Mucosa of gallbladder (tissue), 1 donor: ENCODE measurements at places on chromosomes 12 and 14.

DNA sequence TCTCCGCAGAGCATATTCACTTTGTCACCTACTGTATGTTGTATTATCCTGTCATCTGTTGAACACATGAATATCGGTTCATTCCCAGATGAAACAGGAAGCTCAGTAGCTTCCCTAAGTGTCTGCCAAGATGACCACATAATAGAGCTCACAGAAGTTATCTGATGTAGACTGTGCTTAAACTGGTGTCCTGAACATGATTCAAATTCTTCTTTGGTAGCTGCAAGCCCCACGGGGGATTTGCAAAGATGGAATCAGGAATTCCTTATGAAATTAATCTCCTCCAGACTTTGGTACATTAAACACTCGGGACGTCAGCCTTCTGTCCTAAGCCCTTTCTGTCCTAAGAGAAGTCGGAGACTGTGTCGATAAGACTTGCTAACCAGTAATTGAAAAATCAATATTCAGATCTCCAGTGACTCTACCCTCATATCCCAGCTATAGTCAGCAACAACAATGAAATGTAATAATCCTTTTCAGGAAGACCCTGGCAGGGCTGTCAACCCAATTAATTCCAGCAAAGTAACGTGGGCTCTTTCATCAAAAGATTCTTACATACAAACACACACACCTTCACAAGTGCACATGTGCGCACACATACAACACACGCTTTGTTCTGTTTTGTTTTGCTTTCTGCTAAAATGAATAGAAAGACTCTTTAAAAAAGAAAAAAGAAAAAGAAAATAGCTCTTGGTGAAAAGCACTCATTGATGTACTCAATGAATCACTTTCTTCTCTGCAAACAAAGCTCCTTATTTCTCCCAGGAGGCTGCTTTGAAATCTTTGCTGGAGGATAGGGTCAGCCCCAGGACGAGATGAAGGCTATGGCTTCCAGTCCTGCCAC lies 127.2 kb downstream of the RIMBP2 start:
- no peak for DNase-seq

- DNase-seq, result peak; percentile 73
Measured at GRCh38 chr12:121797937-121798786, 4.7 kb upstream of the RHOF start.

DNA sequence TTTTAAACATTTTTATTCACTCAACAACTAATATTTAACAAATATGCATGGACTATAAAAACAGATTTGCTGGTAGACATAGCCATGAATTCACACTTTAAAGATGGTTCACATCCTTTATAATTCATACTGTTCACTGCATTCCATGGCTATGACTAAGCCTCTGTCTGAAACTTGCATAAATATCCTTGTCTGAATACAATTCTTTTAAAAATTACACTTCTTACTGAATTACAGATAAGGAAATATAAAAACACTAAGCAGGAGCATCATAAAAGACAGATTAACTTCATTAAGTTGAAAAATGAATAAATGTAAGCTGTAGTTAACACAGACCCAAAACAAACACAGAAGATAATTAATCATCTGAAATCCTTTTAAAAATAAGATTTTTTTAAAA lies 53.8 kb downstream of the GXYLT1 start:
- DNase-seq, result no peak

- DNase-seq, result no peak
Measured at GRCh38 chr14:105108516-105108864, 43.3 kb upstream of the GPR132 start.

DNA sequence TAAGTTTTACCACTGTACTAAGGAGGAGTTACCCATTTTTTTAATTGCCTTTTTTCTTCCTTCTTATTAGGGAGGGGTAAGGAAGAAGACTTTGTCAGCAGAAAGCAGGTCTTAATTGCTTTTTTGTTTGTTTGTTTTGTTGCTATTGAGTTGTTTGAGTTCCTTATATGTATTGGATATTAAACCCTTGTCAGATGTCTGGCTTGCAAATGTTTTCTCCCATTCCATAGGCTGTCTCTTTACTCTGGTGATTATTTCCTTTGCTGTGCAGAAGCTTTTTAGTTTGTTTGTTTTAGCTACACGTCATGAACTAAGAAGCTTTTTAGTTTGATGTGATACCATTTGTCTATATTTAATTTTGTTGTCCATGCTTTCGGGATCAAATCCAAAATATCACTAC lies 13.3 kb downstream of the SPIC start:
- DNase-seq, result no peak

GRCh38 chr12:124008595-124008994 lies 35.6 kb downstream of the ZNF664 start:
- DNase-seq, result no peak

- no peak for DNase-seq
Measured at GRCh38 chr14:23548351-23549318, 2.9 kb downstream of the ZFHX2 start.

DNA sequence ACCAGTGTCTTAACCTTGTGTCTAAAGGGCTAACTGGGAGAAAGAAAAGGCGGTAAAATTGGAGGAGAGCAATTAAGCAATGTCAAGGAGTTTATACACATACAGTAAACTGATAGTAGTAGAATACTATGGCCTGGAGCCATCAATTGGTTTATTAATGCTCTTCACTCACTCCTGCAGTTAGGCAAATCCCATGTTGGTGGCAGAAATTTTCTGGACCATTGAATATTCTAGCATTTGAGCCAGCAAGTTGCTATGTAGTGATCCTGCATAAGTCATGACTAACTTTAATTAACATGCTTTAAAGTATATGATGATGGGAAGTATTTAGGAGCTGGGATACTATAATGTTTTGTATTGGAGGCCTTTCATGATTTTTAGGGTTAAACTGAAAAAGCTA lies 14.3 kb upstream of the DERA start:
- DNase-seq, result no peak

DNA sequence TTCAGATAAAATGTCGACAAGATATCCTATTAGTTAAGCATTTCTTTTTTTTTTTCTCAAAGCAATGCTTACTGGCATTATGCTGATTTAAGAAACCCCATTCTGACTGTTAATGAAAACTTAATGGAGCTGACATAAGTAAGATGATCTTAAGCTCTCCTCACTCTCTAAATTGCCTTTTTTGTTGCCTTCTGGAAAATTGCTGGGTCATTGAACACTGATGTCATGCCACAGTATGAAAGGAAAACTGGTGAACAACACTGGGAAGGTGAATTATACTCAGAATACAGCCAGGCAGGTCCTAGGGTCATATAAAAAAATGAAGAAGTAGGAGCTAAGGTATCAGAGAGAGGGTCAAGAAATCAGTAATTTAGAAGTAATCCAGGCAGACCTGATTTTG lies 179.9 kb downstream of the BTG1 start:
- DNase-seq, result no peak
